ENCODE measurements at places on chromosomes 16 and 17.

DNA sequence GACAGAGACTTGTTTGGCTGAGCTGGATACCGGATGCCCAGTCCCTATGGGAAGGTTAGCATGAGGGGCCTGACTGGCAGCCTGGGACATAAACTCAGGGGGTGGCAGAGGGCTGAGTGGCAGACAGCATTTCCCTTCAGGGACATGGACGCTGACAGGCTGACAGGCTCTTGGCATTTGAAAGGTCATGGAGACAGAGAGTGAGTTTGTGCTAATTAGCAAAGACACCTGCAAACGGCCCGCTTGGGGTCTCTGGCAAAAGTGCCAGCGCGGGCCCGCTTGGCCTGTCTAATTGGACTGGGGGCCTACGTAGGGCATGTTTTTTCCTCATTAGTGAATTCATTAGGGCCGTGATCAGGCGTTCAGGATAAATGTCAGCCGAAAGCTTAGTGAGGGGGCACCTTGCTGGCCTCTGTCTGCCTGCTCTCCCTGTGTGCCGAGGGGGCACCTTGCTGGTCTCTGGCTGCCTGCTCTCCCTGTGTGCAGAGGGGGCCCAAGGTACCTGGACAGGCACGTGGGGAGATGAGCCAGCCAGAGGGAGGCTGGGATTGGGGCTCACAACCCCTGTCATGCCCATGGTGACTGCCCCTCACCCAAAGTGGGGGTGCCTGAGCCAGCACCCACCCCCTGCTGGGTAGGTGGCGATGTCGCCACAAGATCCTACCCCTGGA lies 7.7 kb downstream of the NECAB2 start:
- H3K27ac ChIP-seq, result no peak overlapping the region
- no peak for DNase-seq
- H3K36me3 ChIP-seq, result peaks cover 5% of the 10 kb centered on the region
- peaks cover 3% of the 10 kb centered on the region for H3K27me3 ChIP-seq
- H3K4me1 ChIP-seq, result no peaks in the 10 kb centered on the region

DNA sequence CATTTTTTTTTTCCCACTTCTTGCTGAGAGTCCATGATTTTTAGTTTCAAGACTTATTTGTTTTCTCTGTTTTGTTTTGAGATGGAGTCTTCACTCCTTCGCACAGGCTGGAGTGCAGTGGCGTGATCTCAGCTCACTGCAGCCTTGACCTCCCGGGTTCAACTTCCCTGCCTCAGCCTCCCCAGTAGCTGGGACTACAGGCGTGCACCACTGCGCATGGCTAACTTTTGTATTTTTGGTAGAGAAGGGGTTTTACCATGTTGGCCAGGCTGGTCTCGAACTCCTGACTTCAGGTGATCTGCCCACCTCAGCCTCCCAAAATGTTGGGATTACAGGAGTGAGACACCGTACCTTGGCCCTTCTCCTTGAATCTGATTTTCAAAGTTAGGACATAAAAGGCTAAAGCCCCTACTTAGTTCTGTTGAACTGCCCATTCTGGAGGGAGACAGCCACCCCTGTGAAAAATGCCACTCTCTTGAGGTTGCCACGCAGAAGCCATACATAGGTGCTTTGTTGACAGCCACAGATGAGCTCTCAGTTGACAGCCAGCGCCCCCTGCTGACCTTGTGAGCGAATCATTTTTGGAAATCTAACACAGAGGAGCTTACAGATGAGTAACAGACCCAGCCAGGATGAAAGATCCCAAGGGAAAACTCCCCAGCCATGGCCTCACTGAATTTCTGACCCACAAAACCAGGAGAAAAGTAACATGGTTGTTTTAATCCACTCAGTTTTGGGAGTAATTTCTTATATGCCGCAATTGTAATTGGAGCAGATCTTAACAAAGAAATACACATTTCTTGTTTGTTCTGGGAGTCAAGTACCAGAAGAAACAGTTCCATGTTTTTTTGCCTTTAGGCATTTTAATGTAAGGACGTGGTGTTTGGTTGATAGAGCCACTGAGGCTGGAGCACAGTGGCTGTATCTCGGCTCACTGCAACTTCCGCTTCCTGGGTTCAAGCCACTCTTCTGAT lies 38.8 kb downstream of the PKD1L3 start:
- peaks cover 8% of the 10 kb centered on the region for H3K4me1 ChIP-seq
- H3K27ac ChIP-seq, result no peak overlapping the region
- DNase-seq, result peak; percentile 84
- H3K36me3 ChIP-seq, result no peaks in the 10 kb centered on the region

DNA sequence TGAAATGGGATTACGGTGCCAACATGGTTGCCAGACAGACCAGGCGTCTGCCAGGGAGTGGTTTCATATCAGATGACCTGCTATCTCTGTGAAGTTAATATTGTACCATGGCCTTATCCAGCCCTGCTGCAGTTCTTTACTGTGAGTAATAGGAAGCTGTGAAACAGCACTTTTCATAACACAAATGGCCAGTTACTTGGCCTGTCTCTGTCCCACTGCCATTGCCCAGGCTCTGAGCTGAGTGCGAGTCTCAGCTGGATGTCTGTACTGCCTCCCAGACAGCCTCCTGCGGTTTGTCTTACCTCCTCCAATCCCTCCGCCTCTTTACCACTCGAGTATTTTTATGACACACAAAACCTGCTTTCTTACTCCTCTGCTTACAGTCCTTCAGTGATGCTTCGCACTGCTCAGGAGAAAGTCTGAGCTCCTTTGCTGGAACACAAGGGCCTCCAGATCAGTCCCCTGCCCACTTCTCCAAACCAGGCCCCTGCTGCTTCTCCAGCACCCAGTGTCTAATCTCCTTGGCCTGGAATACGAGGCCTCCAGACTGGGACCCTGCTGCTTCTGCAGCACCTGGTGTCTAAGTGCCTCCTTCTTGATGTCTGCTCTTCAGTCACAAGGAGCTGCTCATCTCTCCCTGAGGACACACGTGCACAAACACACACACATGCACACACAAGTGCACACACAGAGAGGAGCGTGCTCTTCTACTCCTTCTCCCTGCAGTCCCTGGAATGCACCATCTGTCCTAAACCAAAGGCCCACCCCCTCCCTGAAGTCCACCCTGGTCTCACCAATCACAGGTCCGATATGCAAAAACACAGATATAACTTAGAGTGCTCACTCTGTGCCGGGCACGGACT lies 17.1 kb upstream of the RHOT1 start:
- no peak for DNase-seq
- no peaks in the 10 kb centered on the region for H3K36me3 ChIP-seq
- peaks cover 36% of the 10 kb centered on the region for H3K4me1 ChIP-seq
- H3K27me3 ChIP-seq, result no peaks in the 10 kb centered on the region
- no peak overlapping the region for H3K27ac ChIP-seq

DNA sequence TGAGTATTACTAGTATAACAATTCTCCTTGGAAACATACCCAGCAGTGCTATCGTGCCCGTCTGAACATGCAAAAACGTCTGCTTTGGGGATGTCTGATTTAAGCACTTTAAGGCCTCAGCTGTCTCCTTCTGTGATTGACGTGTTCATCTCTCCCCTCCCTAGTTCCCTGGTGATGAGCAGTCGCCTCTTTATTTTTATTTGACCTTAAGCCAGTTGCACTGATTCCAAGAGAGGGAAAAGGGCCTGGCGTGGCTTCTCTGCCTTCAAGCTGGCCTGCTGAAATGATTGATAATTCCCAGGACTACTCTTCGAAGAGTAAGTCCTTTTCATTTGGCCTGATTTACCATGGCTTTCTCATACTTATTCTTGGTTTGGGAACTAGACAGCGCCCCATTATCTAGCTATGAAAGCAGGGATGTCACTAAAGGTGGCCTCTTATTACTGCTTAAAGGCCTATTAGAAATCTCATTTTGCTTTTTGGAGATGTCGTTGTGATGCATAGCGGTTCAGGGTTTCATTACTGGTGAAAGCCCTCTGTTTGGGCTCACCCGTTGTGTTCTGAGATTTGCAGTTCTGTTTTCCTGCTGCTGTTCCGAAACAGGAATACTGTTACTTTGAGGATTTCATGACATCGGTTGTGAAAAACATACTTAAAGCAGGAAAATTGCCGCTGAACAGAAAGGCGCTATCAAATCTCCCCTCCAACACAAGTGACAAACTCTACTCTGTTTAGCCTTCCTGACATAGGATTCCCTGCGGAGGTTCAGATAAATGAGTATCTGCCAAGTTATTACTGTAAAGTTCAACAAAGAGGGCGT lies 65.5 kb downstream of the IQCK start:
- H3K27me3 ChIP-seq, result no peaks in the 10 kb centered on the region
- no peaks in the 10 kb centered on the region for H3K36me3 ChIP-seq
- peaks cover 34% of the 10 kb centered on the region for H3K4me1 ChIP-seq
- peak overlapping the region; percentile 29 for H3K27ac ChIP-seq

DNA sequence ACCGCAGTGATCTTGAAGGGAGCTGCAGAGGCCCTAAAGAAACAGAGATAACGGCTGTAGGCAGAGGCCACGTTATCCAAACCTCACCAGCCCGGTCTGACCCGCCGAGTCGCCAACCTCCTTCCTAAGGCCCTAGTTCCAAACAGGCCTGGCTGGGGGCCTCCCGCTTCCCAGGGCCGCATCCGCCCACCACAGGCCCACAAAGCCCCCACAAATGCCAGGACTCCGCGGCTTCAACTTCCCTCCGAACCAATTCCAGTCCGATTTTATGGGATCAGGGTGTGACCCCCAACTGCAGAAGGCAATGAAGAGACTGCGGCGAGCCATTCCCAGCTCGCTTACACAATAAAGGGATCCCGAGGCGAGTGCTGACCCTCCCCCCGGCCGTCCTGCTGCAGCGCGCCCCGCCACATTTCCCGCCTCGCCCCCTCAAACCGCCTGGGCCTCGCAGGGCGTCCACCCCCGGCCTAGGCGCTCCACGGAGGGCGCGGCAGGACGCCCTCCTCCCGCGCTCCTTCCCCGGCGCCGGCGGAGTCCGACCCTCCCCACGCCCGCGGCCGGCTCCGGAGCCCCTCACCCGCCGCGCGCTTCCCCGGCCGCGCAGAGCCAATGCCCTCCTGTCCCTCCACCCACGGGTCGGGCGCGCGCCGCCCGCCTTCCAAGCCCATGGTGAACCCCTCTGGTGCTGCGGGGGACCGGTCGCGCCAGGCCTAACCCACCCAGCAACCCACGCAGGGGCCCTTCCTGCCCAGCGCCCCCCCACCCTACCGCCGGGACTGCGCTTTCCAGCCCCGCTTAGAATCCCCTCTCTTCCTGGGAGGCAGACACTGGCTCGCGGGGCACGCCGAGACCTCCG lies 926 bp downstream of the MYH10 start:
- peaks cover under 1% of the 10 kb centered on the region for H3K36me3 ChIP-seq
- peaks cover 27% of the 10 kb centered on the region for H3K4me1 ChIP-seq
- H3K4me3 ChIP-seq, result peak overlapping the region; percentile 99
- DNase-seq, result no peak

DNA sequence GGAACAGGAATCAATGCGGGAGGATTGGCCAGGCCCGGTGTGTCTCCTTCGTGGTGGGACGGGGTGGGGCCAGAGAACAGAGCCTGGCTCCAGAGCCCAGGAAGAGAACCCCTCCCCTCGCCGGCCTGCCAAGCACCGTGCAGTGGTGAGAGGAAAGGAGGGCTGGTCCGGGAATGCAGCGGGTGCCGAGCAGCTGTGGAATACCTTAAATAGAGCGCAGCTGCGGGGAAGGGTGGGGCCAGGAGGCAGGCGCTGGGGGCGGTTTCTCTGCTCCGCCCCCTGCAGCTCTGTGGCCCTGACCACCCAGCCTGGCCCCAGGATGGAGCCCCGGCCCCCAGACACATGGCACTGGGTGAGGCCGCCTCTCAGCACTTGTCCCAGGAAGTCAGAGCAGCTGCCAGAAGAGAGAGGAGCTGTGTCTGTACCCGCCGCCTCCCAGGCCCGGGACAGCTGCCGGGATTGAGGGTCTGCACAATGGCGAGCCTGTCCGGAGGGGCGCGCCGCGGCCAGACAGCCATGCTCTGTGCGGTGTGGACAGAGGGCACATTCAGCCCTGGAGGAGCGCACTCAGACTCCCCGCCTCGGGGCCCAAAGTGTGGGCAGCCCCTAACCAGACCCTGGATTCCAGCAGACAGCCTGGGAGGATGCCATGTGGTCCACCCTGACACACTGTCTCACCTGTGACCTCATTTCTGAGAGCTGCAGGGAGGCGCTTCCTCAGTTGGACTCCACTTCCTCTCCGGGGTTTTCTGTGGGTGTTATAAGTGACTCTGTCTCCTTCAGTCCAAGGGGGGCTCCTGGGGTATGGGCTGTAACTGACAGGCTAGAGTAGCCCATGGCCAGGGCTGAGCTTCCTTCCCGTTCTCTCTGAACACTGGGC lies 268.8 kb downstream of the SEC14L1 start:
- DNase-seq, result no peak
- H3K4me1 ChIP-seq, result peaks cover 23% of the 10 kb centered on the region
- no peak overlapping the region for H3K4me3 ChIP-seq
- H3K27ac ChIP-seq, result no peak overlapping the region
- H3K27me3 ChIP-seq, result no peaks in the 10 kb centered on the region

DNA sequence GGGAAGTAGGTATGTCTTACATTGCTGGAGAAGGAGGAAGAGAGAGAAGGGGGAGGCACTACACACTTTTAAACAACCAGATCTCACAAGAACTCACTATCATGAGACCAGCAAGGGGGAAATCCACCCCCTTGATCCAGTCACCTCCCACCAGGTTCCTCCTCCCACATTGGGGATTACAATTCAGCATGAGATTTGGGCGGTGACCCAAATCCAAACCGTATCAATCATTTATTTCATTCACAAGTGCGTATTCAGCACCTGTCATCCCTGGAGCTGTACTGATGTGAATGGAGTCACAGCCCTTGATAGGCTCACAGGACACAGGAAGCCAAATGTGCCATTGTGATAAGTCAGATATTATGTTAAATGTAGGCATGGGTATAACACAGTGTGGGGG lies 228.3 kb upstream of the HSBP1 start:
- no peak overlapping the region for H3K4me3 ChIP-seq
- H3K4me1 ChIP-seq, result peaks cover 5% of the 10 kb centered on the region
- DNase-seq, result no peak
- no peak overlapping the region for H3K27ac ChIP-seq

GRCh38 chr16:12547608-12547922 lies 256.1 kb downstream of the CPPED1 start:
- H3K4me3 ChIP-seq, result no peak overlapping the region
- no peaks in the 10 kb centered on the region for H3K36me3 ChIP-seq
- H3K4me1 ChIP-seq, result peaks cover 8% of the 10 kb centered on the region
- no peaks in the 10 kb centered on the region for H3K27me3 ChIP-seq
- H3K27ac ChIP-seq, result no peak overlapping the region

DNA sequence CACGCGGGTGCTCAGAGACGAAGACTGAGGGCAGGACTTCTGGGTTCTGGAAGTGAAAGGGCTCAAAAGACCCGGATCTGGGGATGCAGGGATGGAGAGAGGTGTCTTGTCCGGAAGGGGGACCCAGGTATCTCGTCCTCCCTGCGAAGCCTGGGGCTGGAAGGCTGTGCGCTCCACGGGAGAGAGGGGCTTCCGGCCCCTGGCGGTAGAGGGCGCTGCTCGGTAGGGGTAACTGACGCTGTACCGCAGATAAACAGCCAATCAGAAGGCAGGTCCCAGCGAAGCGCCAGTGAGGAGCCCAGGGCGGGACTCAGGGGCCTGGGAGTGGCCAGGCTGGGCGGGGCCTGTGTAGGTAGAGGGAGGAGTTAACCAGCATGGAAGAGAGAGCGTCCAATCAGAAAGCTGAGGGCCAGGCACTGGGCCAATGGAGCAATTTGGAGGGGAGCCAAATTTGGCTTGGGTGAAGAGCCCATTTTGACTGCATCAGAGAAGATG lies 804 bp downstream of the TGFB1I1 start:
- H3K4me3 ChIP-seq, result peak overlapping the region; percentile 87
- DNase-seq, result no peak
- H3K27ac ChIP-seq, result peak overlapping the region; percentile 31

- H3K27ac ChIP-seq, result no peak overlapping the region
- H3K27me3 ChIP-seq, result peaks cover 7% of the 10 kb centered on the region
- H3K36me3 ChIP-seq, result no peaks in the 10 kb centered on the region
- no peak overlapping the region for H3K4me3 ChIP-seq
- no peaks in the 10 kb centered on the region for H3K4me1 ChIP-seq
Observed at GRCh38 chr17:33207231-33207630, 85.9 kb downstream of the ASIC2 start.

- H3K4me3 ChIP-seq, result peak overlapping the region; percentile 60
- H3K27me3 ChIP-seq, result peaks cover 28% of the 10 kb centered on the region
- H3K36me3 ChIP-seq, result no peaks in the 10 kb centered on the region
- DNase-seq, result no peak
Observed at GRCh38 chr17:1260086-1260769, 10.0 kb upstream of the BHLHA9 start.
